ENCODE measurements at places on chromosomes 4 and X. TPM values are rescaled to one million over a fixed set of nuclear protein-coding genes. Genes with fewer than 3 reads are reported as not detected.

The GPR173 gene
- 3.6 TPM for polyA plus RNA-seq

The SPACA5 gene
- not detected for polyA plus RNA-seq

The AADAT gene
- polyA plus RNA-seq: 17.4 TPM

The RBM47 gene
- 1.4 TPM for polyA plus RNA-seq

The IL15 gene
- polyA plus RNA-seq: not detected

The FGF2 gene
- 3.4 TPM for polyA plus RNA-seq
